CD4-positive, alpha-beta memory T cell (primary cell): ENCODE measurements at places on chromosomes 6 and 20.
A peak's percentile ranks its signal among the peaks of the same experiment; 100 is the strongest.

DNA sequence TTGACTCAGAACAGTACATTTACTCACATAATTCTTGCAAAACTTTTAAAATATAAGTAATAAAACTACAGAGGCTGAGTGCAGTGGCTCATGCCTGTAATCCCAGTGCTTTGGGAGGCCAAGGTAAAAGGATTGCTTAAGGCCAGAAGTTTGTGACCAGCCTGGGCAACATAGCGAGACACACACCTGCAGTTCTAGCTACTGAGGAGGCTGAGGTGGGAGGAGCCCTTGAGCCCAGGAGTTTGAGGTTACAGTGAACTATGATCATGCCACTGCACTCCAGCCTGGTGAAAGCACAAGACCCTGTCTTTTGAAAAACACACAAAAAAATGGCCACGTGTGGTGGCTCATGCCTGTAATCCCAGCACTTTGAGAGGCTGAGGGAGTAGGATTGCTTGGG, 21.8 kb upstream of the MYO6 start:
- no peak for DNase-seq
- H3K36me3 ChIP-seq, result no peaks in the 10 kb centered on the region
- H3K4me1 ChIP-seq, result no peaks in the 10 kb centered on the region
- H3K4me3 ChIP-seq, result no peak overlapping the region
- H3K27me3 ChIP-seq, result no peaks in the 10 kb centered on the region
- H3K27ac ChIP-seq, result no peak overlapping the region

GRCh38 chr6:11428895-11429294, 108.7 kb upstream of the TMEM170B start:
- DNase-seq, result no peak
- no peaks in the 10 kb centered on the region for H3K27me3 ChIP-seq
- H3K27ac ChIP-seq, result no peak overlapping the region

- H3K36me3 ChIP-seq, result no peaks in the 10 kb centered on the region
- H3K27me3 ChIP-seq, result no peaks in the 10 kb centered on the region
- DNase-seq, result no peak
- no peak overlapping the region for H3K4me3 ChIP-seq
- H3K4me1 ChIP-seq, result no peaks in the 10 kb centered on the region
- no peak overlapping the region for H3K27ac ChIP-seq
Measured at GRCh38 chr6:74579794-74580193, 626.1 kb downstream of the COL12A1 start.

- no peak for DNase-seq
- H3K27ac ChIP-seq, result no peak overlapping the region
- H3K4me3 ChIP-seq, result no peak overlapping the region
- peaks cover 3% of the 10 kb centered on the region for H3K4me1 ChIP-seq
- H3K27me3 ChIP-seq, result no peaks in the 10 kb centered on the region
Measured at GRCh38 chr20:17870086-17870740, 98.4 kb downstream of the SNX5 start.

DNA sequence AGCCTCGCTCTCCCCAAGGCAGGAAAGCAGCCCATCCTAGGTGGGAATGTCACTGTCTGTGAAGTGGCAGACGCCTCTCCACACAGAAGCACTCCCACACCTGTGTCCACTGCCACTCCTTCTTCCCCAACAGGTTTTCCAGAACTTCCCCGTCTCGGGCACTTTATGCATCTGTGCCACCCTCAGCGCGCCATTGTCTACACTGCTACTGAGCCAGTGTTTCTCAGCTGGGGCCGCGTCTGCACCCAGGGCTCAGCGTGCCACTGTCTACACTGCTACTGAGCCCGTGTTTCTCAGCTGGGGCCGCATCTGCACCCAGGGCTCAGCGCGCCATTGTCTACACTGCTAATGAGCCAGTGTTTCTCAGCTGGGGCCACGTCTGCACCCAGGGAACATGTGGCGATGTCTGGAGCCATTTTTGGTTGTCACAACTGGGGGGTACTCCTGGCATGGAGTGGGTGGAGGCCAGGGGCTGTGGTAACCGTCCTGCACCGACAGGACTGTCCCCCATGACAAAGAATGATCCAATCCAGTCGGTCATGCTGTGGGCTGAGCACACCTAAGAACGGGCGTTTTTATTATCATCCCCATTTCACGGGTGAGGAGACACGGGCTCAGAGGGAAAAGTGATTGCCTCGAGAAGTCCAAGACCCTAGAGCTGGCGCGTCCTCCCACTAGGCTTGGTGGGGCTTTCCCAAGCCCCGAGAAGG, 41.7 kb upstream of the ZBP1 start:
- no peak overlapping the region for H3K27ac ChIP-seq
- no peaks in the 10 kb centered on the region for H3K36me3 ChIP-seq
- DNase-seq, result no peak
- H3K27me3 ChIP-seq, result no peaks in the 10 kb centered on the region

DNA sequence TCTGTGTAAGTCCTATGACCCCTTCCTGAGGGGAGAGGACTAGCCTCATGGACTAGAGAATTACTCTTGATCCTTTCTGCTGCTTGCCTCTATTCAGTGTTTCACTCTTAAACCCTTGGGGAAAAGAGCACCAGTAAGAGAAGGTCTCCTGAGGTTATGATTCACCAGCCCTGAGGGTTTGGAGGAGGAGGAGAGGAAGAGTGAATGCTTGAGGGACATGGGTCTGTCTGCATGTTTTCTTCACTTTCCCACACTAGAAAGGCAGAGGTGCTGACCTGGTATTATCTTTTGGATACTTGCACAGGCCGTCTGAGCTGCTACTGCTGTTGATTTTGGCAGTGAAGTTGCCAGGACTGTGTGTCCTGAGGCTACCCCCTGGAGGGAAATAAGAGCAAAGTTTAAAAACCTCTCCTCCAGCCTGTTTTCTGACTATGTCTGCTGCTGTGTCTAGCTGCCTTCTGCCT, 78.3 kb downstream of the CD109 start:
- H3K4me3 ChIP-seq, result no peak overlapping the region
- no peaks in the 10 kb centered on the region for H3K4me1 ChIP-seq
- H3K36me3 ChIP-seq, result no peaks in the 10 kb centered on the region

- no peaks in the 10 kb centered on the region for H3K4me1 ChIP-seq
- H3K27me3 ChIP-seq, result no peaks in the 10 kb centered on the region
- H3K4me3 ChIP-seq, result no peak overlapping the region
- no peak for DNase-seq
- no peak overlapping the region for H3K27ac ChIP-seq
Measured at GRCh38 chr6:14172562-14172961, 55.0 kb downstream of the CD83 start.

- H3K36me3 ChIP-seq, result no peaks in the 10 kb centered on the region
- H3K4me3 ChIP-seq, result no peak overlapping the region
- no peak overlapping the region for H3K27ac ChIP-seq
- H3K4me1 ChIP-seq, result no peaks in the 10 kb centered on the region
Measured at GRCh38 chr20:50256577-50256976, 65.9 kb downstream of the CEBPB start.

DNA sequence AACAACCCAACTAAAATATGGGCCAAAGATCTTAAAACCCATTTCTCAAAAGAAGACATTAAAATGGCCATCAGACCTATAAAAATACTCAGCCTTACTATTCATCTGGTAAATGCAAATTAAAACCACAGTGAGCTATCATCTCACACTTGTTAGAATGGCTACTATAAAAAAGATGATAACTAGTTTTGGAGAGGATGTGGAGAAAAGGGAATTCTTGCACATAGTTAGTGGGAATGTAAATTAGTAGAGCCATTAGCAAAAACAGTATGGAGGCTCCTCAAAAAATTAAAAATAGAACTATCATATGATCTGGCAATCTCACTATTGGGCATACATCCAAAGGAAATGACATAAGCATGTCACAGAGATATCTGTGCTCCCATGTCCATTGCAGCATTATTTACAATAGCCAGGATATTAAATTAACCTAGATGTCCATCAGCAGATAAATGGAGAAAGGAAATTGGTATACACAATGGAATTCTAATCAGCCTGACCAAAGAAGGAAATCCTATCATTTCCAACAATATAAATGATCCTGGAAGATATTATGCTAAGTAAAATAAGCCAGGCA, 2.9 kb downstream of the SIRPB1 start:
- H3K27me3 ChIP-seq, result no peaks in the 10 kb centered on the region
- no peak overlapping the region for H3K4me3 ChIP-seq
- no peaks in the 10 kb centered on the region for H3K36me3 ChIP-seq

- no peak overlapping the region for H3K27ac ChIP-seq
- H3K27me3 ChIP-seq, result no peaks in the 10 kb centered on the region
- H3K4me1 ChIP-seq, result no peaks in the 10 kb centered on the region
- no peaks in the 10 kb centered on the region for H3K36me3 ChIP-seq
- no peak for DNase-seq
Measured at GRCh38 chr6:167572841-167573271, 248.0 kb downstream of the TTLL2 start.

- no peaks in the 10 kb centered on the region for H3K36me3 ChIP-seq
- H3K4me1 ChIP-seq, result no peaks in the 10 kb centered on the region
- no peak for DNase-seq
- H3K27ac ChIP-seq, result no peak overlapping the region
- H3K4me3 ChIP-seq, result no peak overlapping the region
Measured at GRCh38 chr6:4472969-4473642, 303.1 kb upstream of the CDYL start.

DNA sequence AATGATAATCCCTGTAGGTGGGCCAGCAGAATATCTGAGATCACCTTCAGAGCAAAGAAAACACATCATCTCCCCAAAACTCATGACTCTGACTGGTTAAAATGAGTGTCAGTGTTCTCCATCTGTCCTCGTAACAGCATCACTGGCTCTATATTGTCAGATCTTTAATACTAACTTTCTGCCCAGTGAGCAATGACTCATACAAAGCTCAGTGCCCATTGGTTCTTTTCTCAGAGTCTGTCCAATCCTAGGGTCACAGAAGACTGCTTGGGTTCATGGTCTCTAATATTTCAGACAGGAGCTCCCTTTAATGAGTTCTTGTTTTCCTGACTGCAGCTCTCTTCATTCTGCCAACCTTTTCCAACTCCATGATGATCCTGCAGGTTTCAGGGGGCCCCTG, 36.4 kb downstream of the HLA-DPB1 start:
- H3K27ac ChIP-seq, result no peak overlapping the region
- DNase-seq, result peak; percentile 56
- no peak overlapping the region for H3K4me3 ChIP-seq
- H3K27me3 ChIP-seq, result peaks cover 12% of the 10 kb centered on the region
- H3K36me3 ChIP-seq, result no peaks in the 10 kb centered on the region

- H3K27me3 ChIP-seq, result no peaks in the 10 kb centered on the region
- no peak overlapping the region for H3K4me3 ChIP-seq
- no peak overlapping the region for H3K27ac ChIP-seq
Measured at GRCh38 chr6:85537055-85537494, 56.6 kb downstream of the SNX14 start.

DNA sequence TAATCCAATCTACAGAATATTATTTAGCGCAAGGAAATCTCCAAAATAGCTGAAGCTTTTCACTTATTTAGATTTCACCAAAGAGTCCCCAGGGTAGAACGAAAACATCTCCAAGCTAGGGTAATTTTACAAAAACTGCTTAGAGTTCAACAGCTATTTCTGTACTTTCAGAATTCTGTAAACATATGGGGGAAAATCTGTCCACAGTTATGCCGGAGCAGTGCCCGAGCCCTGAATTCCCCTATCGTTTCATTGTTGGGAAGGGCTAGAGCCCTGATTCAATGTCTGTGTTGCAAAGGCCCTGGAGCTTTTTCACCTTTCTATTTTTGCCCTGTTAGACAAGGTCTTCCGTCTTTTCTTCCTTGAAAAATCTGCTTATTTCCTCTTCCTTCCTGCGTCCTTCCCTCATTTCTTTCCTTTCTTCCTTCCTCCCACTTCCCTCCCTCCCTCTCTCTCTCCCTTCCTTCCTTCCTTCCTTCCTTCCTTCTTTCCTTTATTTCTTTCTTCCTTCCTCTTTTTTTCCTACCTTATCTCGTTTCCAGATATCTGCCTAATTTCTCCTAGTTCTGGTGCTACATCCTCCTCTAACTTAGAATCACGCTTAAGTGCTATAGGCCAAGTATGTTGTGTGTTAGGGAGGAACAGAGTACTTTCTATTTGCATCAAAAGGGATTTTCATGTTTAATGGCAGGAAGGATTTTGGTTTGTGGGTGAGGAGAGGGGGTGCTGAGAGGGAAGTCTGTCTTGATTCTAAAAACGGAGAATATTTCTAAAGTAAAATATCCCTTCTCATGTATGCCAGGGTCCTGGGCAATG, 122.5 kb upstream of the BMP2 start:
- no peaks in the 10 kb centered on the region for H3K36me3 ChIP-seq
- no peak for DNase-seq
- no peak overlapping the region for H3K27ac ChIP-seq
- no peak overlapping the region for H3K4me3 ChIP-seq

GRCh38 chr6:137025786-137026730, 18.7 kb downstream of the IL20RA start:
- no peak overlapping the region for H3K27ac ChIP-seq
- no peak overlapping the region for H3K4me3 ChIP-seq
- H3K27me3 ChIP-seq, result no peaks in the 10 kb centered on the region
- no peaks in the 10 kb centered on the region for H3K36me3 ChIP-seq
- DNase-seq, result no peak

- DNase-seq, result no peak
- H3K36me3 ChIP-seq, result no peaks in the 10 kb centered on the region
- H3K4me3 ChIP-seq, result no peak overlapping the region
Measured at GRCh38 chr6:91691449-91691848, 1104.6 kb upstream of the MAP3K7 start.

DNA sequence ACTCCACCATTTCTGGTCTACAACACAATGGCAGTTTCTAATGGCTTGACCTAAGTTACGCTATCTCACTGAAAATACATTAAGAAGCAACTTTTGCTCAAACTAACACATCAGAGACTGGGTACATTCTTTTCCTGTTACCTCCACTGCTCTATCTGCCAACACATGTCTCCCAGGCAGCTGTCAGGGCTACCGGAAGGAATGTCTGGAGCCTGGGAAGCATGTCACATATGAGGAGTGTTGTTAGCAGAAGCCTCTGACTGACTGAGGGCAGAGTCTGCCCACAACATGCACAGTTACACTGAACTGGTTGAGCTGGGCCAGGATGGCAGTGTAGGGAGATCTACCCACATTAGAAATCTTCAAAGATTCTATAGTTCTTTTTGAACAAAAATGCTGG, 264.5 kb downstream of the KIF16B start:
- no peaks in the 10 kb centered on the region for H3K27me3 ChIP-seq
- no peak for DNase-seq
- no peaks in the 10 kb centered on the region for H3K36me3 ChIP-seq
- H3K4me3 ChIP-seq, result no peak overlapping the region
- H3K27ac ChIP-seq, result no peak overlapping the region

DNA sequence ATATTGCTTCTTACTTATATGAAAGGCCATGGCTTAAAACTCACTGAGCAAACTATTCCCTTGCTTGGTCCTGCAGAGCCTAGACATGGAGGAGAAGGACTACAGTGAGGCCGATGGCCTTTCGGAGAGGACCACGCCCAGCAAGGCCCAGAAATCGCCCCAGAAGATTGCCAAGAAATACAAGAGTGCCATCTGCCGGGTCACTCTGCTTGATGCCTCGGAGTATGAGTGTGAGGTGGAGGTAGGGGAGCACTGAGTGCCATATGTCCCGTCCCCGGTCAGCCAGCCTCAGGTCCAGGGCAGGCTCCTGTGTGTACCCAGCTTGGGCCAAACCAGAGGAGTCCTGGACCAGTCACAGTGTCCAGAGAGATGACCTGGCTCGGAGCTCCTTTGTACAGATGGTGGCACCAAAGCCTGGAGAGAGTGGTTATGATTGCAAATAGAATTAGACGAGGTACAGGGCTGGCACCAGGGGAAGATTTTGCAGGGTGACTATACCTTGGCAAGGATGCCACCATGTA, 21.0 kb downstream of the EPB41L1 start:
- no peak overlapping the region for H3K4me3 ChIP-seq
- H3K27ac ChIP-seq, result no peak overlapping the region
- no peaks in the 10 kb centered on the region for H3K27me3 ChIP-seq
- no peaks in the 10 kb centered on the region for H3K4me1 ChIP-seq
